ENCODE measurements at places on chromosomes 6 and 20.
A peak's percentile ranks its signal among the peaks of the same experiment; 100 is the strongest.

GRCh38 chr6:111918825-111919224 is 45.6 kb upstream of the FYN start:
- DNase-seq: no peak

DNA sequence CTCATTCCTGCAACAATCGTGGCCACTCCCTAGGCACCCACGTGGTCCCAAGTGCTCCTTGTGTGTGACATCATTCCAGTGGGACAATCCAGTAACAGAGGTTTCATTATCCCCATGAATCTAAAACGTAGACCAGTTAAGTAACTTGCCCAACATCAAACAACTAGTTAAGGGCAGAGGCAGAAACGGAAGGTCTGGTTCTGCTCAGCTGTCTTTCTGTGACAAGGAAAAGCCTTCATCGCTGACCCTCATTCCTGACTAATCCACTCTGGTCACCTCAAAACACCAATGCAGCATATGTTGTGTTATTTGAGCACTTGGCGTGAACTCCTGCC is 261.4 kb upstream of the JARID2 start:
- DNase-seq: no peak

DNA sequence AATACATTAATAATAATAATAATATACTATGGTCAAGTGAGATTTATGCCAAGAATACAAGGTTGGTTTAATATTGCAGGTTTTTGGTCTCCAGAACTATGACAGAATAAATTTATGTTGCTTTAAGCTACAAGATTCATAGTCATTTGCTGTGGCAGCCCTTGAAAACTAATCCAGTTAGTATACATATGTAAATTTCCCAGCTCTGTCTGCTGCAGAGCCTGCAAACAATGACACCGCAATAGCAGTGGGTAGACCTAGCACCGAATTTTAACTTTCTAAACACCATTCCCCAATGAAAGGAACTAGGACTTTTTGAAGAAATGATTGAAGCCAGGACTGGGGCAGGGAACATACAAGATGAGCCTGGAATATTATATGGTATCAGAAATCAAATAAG is 647.7 kb upstream of the NRSN1 start:
- DNase-seq: no peak

- DNase-seq: no peak
Observed at GRCh38 chr6:119257726-119258125, 91.8 kb downstream of the MAN1A1 start.

- DNase-seq: no peak
Observed at GRCh38 chr6:106477790-106478189, 117.3 kb downstream of the CRYBG1 start.

DNA sequence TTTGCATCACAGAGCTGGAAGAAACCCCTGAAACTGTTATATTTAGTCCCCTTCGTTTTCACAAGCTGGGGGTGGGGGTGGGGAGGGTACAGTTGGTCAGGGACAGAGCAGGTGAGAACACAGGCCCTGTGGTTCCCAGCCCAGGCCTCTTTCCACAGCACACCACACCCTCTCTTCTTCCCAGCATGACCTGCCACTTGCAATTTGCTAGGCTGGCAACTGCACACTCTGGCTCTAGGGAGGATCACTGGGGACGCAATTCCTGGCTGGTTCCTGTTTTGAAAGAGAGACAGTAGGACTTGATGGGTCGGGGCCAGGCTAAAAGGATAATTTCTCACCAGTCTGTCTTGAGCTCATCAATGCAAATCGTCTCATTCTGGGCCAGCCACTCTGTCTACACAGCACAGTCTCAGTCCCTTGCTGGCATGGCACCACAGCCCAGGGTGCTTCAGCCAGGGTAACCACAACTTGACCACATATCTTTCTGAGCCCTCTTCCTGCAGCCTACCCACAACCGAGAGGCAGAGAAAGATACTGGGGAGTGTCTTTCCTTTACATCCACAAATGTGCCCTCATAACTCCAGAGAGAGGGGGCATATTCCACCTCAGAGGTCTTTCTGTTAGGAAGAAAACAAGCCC is 41.7 kb upstream of the EMILIN3 start:
- no peak for DNase-seq

GRCh38 chr6:30554962-30555815 is 1.1 kb downstream of the GNL1 start:
- DNase-seq: peak; percentile 45

DNA sequence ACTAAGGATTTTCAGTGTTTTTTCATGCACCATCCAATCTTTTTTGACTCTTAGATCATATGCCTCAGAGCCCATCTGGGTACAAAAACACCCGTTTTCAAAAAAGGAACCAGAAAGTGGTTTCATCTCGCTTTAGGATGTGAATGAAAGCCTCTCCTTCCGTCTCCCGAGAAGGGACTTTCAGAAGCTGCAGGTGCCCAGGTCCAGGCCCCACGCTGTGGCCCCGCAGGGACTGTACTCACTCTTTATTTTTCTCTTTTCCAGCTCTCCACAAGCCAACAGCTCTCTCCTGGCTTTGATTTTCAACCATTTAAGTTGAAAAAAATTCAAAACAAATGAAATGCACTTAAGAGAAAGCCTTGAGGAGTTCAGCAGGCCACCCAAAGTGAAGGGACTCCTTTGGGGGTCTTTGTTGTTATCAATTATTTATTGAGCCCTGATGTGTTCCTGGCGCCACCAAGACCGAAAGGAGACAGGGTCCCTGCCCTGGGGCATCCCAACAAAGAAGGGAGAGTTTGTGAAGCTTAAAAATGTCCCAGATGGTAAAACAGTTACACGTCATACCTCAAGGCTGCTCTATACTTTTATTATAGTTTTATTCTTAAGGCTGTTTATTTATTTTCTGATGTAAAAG is 467.3 kb downstream of the PREX1 start:
- no peak for DNase-seq

DNA sequence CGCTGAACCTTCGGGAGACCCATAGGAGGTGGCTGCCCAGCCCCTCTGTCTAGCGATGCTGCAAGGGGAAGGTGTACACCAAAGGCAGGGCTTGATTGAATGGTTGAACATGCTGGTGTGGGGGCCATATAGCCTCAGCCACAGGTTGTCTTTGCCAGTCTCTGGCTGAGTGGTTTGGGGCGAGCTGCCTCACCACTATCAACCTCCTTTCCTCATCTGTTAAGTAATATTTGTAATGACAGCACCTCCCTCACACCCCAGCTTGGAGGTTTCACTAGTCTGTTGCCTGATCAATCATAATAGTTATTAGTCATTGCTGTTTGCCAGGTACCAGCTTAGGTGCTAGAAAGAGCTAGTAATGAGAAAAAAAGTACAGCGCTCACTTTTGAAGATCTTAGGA is 11.8 kb upstream of the ZNF831 start:
- DNase-seq: no peak

DNA sequence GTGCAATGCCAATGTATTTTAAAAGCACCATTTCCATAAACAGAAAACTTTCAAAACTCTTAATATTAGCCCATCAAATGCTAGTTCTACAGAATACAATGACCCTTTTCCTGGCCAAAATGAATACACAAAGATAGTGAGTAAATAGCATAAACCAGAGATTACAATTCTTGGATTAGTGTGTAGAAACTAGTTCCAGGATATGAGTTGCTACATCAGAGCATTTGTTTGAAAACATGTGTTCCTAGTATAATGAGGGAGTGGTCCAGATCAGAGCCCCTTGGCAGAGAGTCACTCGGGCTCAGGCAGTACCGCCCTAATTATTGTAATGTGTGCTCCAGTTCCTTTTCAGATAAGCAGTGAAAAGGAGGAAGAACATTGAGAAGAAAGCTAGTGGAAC is 63.7 kb upstream of the COL21A1 start:
- DNase-seq: no peak

GRCh38 chr6:133816171-133816570 is 72.7 kb upstream of the TCF21 start:
- no peak for DNase-seq

- no peak for DNase-seq
Observed at GRCh38 chr6:73516514-73517489, 4.0 kb downstream of the EEF1A1 start.

GRCh38 chr6:105459864-105460263 is 57.0 kb upstream of the PREP start:
- DNase-seq: no peak

DNA sequence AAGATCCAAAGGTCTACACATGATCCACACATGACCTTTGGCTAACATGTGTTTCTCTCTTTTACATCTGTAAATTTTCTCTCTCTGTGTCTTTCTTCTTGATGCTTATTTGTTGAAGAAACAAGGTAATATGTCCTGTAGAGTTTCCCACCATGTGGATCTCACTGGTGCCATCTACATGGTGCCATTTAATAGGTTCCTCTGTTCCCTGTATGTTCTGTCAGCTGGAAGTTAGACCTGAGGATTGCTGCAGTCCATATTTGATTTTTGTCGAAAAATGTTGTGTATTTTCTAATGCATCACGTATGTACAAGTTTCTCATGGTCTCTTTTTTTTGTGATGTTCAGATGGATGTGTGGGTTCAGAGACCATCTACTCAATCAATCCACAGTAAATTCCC is 30.0 kb downstream of the FOXA2 start:
- DNase-seq: no peak

- DNase-seq: no peak
Observed at GRCh38 chr20:32129863-32130262, 20.3 kb downstream of the TM9SF4 start.

DNA sequence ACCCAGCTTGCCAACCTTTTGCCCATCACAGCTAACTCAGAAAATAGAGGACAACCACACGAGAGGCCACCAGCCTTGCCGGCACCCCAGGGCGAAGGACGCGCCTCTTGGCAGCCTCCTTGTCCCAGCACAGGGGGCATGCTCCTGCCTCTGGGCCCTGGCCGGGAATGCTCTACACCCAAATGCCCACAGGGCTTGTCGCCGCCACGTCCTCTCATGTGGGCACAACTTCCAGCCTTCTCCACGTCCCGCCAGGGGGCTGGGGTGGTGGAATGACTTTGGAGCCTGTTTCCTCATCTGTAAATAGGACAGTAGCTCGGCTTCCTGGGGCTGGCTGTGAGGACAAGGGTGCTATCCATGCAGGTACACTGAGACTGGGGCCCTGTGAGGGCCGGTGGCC is 152.4 kb upstream of the MLN start:
- DNase-seq: no peak

DNA sequence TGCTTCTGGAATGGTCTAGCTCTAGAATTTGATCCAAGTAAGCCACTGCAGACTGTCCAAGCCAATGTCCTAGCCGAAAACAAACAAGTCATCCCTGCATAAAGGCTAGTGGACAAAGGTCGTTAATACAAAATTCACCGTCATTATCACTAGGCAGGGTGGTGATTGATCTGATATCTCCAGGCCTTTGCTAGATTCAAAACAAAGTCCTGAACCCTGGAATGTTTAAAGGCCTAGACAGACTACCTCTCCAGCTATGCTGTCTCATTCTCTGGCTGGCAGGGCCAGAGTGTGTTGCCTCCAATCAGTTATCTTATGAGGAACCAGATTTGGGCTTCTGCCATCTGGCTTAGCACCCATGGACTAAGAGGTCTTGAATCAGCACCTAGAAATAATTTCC is 38.3 kb downstream of the MAP7 start:
- no peak for DNase-seq

DNA sequence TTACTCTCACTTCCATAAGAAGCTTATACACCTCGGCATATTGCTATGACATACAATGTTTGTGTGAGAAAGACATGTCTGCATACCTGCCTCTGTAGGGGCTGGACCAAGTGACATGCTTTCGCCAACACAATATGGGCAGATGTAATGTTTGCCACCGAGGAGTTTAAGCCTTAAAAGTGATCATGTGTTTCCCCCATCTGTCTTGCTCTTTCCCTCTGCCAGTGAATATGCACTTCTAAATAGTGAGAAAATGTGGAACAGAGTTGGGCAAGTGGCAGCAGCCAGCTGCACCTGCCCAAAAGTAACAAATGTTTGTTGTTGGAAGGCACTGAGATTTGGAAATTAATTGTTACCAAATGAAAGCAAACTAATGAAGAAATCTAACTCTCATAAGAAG is 274.8 kb upstream of the BTBD3 start:
- DNase-seq: no peak

DNA sequence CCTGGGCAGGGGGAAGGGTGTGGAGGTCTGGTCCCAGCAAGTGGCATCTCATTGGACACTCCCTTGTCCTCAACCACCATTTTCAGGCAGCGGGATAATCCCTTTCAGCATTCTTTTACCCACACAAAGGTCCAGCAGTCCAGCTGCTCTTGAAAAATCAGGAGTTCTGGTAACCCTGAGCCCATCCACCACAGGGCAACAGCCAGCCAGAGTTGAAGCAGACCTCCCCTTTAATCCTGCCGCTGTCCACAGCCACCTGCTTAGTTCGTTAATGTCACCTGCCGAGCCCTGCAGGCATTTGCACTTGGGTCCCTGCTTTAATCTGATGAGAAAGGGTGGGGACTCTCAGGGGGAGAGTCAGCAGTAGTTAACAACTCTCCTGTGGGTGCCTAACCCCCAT is 11.1 kb downstream of the TMEM74B start:
- no peak for DNase-seq

- DNase-seq: no peak
Observed at GRCh38 chr20:1146957-1147356, 28.6 kb downstream of the PSMF1 start.

All from neural crest cell (in vitro differentiated cells).